Stimulated activated CD4-positive, alpha-beta T cell treated with anti-CD3 and anti-CD28 coated beads, TNF-alpha, amount 100 ng/mL, for 1 hour (primary cell): ENCODE measurements at places on chromosomes 6 and 20.

GRCh38 chr6:150773969-150774368 is 91.5 kb upstream of the MTHFD1L start:
- no peak for DNase-seq

DNA sequence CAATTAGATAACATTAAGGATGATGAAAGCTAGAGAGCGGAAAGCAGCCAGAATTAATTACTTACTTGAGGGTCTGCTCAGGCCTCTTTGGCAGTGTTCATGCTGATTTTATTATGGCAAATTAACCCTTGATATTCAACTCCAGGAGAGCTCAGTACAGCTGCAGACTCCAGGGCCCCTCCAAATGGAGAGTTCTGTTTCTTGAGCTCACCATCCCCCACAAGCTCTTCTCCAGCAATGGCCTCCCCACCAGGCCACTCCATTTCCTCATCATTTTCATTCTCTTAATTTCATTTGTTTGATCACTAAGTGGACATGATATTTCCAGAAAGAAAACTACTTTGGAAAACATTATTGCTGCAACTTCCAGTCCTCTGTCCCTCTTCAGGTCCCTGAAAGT is 513.3 kb upstream of the NOX3 start:
- DNase-seq: no peak

DNA sequence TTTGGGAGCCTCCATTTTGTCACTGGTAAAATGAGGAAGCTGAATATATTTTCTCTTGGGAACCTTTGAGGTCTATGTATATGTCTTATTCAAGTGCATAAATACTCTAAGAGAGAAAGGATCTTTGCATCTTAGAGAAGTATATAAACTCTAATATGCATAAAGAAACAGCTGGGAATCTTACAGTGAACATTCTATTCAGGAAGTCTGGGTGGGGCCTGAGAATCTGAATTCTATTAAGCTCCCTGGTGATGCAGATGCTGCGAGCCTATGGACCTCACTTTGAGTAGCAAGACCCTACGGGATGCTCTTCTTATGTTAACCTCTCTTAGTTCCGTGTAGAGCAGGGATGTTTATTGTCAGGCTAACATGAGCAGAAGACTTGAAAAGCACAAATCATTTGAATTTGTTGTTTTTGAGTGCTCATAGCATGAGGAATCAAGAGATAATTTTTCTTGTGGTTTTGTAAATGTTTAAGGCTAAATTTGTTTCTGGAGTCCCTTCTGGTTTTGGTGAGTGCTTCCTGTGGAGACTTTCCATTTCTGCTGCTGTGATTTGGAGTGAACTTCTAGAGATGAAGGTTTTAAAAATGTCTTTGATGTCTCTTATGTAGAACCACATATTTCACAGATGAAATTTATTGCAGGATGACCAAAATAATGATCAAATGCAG is 281.2 kb upstream of the JAG1 start:
- DNase-seq: no peak

GRCh38 chr20:14288341-14289330 is 48.8 kb downstream of the FLRT3 start:
- DNase-seq: no peak

GRCh38 chr6:128098000-128098581 is 197.2 kb upstream of the THEMIS start:
- DNase-seq: no peak
